Stimulated activated CD4-positive, alpha-beta T cell treated with anti-CD3 and anti-CD28 coated beads, Interleukin-2, amount 100 ng/mL, for 24 hours (primary cell): ENCODE measurements at places on chromosomes 1 and 21.

DNA sequence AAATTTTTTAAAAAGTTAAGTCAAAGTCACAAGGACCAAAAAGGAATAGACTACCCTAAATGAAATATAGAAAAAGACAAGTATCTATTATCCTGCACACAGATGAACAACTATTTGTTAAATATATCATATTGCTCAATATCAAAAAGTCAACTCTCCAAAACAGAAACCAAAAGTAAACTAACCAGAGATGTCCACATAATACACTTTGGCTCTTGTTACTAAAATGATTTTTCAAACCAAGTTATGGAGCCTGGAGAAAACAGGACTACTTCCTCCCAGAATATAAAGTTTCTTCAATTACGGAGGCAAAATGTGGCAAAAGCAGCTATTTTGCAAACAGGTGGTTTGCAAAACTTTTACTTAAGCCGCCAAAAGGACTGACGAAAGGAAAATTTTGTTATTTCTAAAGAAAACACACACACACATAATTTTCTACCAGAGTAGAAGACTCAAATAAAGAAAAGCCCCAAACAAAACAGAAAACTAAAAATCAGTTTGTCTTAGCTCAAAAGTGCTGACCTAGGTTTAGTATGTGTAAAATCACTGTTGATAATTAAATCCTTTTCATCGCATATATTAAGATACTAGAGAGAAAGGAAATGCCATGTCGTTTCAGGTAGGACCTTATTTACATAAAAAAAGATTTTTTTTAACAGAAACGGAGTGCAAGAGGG, 1.1 kb downstream of the DPYD start:
- no peak for DNase-seq

DNA sequence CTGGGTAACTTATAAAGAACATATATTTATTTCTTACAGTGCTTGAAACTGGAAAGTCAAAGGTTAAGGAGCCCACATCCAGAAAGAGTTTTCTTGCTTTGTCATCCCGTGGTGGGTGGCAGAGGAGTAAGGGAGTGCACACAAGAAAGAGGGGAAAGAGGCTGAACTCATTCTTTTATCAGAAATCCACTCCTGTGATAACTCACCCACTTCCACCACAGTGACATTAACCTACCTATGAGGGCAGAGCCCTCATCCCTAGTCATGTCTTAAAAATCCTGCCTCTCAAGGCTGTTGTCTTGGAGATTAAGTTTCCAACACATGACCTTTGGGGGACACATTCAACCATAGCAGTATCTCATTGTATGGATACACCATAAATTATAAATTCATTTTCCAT, 32.5 kb upstream of the RGS4 start:
- DNase-seq: no peak

DNA sequence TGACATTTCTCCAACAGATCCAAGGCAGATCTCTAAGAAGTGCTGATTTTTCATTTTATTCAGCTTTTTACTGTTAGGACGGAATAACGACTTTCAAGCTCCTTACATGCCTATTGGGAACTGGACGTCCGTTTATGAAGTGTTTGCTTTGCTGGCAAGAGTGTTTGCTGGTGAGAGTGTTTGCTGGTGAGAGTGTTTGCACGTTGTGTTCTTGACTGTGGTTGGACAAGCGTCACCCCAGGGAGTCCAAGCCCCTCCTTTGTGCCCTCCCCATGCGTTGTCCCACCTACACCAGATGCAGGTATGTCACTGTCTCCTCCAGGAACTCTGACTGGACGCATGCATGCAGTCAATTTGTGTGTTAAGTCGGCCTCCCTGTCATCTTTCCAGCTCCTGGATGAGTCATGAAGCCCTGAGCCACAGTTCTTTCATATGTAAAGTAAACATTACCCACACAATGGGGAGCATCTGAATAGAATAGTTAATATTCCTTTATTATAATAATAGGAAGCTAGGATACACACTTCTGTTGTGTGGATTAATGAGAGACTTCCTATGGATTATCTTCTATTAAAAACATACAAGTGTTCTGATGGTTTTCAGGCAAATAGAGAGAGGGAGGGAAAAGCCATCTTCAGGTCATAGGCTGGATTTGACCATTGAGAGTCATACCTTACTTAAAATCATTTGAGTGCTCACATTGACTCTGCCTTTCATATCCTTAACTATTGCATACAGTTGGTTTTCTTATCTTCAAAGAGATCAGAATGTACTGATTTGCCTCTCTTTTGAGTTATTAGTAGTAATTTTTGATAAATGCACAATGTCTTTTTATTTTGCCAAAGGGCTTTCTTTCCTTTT, 119.2 kb downstream of the GALNT2 start:
- peak; percentile 24 for DNase-seq

DNA sequence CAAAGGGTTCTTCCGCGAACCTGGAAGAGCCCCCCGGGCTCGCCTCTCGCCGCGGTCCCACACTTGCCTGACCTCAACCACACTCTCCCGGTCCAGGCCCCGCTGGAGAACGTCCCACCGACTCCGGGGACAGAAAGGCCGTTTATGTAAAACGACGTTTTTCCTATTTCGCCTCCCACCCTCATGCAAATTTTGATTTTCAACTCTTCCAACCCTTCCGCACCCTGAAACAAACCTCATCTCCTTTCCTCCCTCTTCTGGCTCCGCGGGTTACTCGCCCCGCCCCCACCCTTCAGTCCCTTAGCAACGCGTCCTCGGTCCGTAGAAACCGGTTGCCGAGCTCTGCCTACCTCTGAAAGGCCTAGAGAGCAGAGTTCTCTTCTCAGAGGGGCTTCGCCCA, at the start of gene C1orf141:
TSS of gene C1orf141 (minus strand) at position 276 of the 400 bp plus-strand sequence. CDS start 7,730 bp downstream, outside the sequence.
- DNase-seq: peak; percentile 38

GRCh38 chr1:46102769-46103476, 29.5 kb downstream of the PIK3R3 start:
- DNase-seq: peak; percentile 25

GRCh38 chr1:22286491-22286890, 143.6 kb upstream of the WNT4 start:
- no peak for DNase-seq

GRCh38 chr1:231690059-231690458, 63.5 kb downstream of the DISC1 start:
- DNase-seq: no peak

- no peak for DNase-seq
Observed at GRCh38 chr1:167429612-167430011, 88.7 kb downstream of the CD247 start.

- no peak for DNase-seq
Observed at GRCh38 chr21:30234643-30235042, 18.7 kb upstream of the CLDN8 start.

DNA sequence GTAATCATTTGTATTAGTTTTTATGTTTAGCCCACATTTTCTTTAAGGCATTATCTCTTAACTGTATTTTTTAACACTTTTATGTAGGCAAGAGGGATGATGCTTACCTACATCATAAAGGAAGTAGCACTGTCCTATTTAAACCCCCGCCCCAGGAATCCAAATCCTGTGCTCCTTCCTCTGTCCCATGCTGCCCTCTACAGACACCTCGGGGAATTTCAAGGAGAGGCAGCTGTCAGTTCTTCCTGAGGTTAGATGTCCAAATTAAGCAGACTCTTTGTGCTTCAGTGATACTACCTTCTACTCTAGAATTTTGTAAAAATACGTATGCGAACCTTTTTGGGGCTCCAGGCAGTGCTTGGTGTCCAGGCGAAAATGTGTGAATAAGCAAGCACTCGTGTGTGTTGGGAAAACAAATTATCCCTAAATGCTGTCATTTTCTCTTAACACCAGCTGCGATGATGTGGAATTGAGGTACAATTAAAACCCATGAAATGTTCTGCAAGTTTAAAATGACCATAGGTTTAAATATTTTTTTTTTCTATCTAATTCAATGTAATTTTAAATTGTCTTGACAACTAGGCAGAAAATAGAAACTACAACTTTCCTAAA, 19.2 kb downstream of the CRCT1 start:
- DNase-seq: peak; percentile 31

DNA sequence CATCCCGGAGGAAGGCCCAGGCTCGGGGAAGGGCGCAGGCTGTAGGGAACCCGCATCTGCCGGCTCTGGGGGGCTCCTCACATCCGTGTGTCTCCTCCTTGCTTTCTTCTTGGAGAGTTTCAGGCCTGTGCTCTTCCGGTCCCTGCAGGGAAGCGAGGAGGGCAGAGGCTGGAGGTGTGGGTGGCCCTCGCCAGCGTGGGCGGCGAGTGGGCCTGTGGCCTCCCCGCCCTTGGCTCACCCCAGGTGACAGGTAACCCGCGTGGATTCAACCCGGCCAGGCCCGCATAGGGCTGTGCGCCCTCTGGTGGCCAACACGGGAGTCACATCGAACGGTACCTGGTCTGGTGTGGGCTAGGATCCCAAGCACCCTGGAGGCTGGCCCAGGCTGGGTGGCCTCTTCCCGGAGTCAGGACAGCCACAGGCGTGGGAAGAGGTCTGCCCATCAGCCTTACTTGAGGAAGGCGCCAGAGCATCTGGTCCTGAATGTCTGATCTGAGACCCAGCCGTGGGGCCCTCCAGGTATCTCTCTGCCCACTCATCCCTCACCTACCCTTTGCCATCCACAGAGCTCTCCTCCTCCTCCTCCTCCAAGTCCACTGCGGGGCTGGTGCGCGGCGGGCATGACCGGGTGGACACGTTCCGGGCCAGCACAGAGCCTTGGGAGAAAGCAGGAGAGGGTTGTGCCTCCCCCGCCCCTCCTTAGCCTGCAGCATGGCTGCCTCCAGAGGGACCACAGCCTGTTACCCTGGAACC, 9.6 kb upstream of the TNFRSF25 start:
- peak; percentile 83 for DNase-seq

- no peak for DNase-seq
Observed at GRCh38 chr21:27154451-27155129, 187.7 kb upstream of the ADAMTS5 start.
